Endodermal cell (in vitro differentiated cells): ENCODE measurements at places on chromosomes 6 and 20. TPM values are rescaled to one million over a fixed set of nuclear protein-coding genes. Genes with fewer than 3 reads are reported as not detected.

Gene RRP36
- 80.6 and 90.4 TPM in 2 replicates for total RNA-seq

Gene SLC17A2
- total RNA-seq, result not detected in 2 replicates

DNA sequence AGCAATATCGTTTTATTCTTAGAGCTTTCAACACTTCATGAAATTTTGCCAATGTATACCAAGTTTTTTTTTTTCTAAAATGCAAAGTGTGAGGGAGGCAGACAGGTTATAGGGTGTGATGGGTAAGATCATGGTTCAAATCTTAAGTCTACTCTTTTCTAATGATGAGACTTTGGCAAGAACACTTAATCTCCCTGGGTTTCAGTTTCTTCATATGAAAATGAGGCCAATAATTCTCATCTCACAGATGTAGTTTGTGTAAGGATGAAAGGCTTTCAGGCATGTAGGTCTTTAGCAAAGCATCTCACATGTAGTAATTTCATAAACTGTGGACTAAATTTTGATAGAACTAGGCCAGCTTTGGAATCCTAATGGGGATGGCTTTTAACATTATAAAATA lies 457.1 kb downstream of the QKI start:
- no peaks in the 10 kb centered on the region for H3K36me3 ChIP-seq
- no peak for DNase-seq
- H3K27me3 ChIP-seq, result no peaks in the 10 kb centered on the region
- H3K27ac ChIP-seq, result no peak overlapping the region
- H3K4me3 ChIP-seq, result no peak overlapping the region

Gene MBOAT1
- total RNA-seq, result 6.7 to 7.7 TPM (median 7.4 TPM) in 3 replicates

Gene CAGE1
- total RNA-seq, result 0.11 and 0.22 TPM in 2 replicates

DNA sequence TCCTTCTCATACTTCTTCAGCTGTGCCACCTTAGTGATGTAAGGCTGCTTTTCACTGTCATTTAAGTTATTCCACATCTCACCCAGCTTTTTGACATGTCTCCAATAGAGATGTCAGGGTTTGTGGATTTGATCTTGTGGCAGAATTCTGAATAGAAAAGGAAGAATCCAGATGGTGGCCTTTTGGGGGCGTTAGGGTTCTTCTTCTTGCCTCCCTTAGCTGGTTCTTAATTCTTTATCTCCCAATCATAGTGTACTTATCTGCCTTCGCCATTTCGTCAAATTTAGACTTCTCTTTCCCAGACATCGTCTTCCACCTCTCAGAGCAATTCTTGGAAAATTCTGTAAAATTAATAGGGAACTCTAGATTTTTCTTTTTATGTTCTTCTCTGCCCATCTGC lies 422.9 kb downstream of the GJA1 start:
- H3K36me3 ChIP-seq, result no peaks in the 10 kb centered on the region
- no peak overlapping the region for H3K4me3 ChIP-seq
- H3K27me3 ChIP-seq, result no peaks in the 10 kb centered on the region
- no peak for DNase-seq
